ENCODE measurements at places on chromosomes 6 and 20.

DNA sequence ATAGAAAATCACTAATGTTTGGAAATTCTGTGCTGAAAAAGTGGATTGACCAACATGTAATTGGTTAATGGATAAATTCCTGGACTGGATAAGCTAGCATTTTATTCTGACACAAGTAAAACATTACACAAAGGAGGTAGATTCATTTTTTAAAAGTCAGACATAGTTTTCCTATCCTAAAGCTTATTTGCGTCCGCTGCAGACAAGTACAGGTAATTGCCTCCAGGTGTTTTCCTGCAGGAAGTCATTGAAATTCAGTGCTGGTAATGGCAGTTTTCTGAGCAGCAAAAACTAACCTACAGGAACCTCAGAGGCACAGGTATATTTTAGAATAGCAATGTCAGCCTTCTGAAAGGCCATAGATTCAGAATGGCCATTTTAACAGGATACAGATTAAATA lies 20.0 kb upstream of the HIVEP1 start:
- no peak for DNase-seq

DNA sequence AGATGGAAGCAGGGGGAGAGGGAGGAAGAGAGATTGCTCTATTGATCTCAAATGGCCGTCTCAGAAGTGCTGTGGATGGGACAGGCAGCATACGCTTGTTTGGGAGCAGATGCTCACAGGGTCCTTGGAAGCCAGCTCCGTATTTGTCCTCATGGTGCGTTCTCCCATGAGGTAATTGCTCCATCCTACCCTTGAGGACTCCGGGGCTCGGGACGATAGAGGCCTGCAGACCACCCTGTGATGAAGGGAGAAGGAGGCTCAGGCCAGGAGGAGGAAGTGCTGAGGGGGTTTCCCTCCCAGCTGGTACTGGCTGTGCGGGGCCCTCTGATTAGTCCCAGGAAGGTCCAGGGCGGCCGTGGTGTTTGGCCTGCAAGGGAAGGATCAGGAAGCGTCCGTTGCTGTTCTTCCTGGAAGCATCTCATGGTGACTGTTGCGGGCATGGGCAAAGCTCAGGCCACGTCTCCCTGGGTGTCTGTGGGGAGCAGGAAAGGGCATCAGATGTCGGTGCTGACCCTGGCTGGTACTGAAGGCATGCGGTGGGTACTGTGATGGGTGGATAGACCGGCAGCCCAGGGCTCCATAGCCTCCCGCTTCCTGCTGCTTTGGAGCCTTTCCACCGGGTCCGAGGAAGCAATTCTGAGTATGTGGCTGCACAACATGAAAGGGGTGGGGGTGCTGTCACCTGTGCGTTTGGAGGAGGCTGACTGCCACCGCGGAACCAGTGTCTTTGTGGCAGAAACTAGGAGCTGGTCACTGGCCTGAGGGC lies 158.3 kb downstream of the SYCP2 start:
- DNase-seq = no peak

DNA sequence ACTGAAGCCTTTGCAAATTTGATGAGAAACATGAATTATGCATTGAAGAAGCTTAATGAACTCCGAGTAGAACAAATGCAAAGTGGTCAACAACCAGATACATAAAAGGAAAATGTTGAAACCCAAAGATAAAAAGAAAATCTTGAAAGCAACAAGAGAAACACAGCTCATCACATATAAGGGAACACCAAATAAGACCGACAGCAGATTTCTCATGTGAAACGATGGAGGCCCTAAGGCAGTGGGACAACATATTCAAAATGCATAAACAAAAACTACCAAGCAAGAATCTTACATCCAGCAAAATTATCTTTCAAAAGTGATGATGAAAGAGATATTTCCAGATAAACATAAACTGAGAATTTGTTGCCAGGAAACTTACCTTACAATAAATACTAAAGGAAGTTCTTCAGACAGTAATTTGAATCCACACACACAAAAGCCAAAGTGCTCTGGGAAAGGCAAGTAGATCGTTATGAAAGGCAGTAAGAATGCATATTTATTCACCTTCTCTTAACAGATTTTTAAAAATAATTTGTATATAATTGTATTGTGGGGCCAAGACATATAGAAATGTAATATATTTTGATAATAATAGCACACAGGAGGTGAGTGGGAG lies 22.5 kb downstream of the SLC52A3 start:
- no peak for DNase-seq

GRCh38 chr6:11364971-11365397 lies 132.5 kb upstream of the NEDD9 start:
- DNase-seq = no peak

DNA sequence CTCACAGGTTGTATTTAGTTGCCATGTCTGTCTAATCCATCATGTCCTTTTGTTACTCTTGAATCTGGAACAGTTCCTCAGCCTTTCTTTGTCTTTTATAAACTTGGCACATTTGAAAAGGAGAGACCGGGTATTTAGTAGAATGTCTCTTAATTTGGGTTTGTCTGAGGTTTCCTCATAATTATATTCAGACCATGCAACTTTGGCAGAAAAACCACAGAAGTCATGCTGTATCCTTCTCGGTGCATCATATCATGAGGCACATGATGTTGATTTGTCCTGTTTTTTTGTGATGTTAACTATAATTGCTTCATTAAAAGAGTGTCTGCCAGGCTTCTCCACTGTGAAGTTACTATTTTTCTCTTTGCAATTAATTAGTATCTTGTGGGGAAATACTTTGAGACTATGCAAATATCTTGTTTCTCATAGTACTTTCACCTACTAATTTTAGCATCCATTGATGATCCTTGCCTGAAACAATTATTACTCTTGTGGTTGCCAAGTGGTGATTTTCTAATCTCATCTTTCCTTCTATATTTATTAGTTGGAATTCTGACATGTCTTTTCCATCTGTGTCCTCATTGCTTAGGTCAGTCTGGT lies 837.3 kb downstream of the DHX35 start:
- DNase-seq = no peak

GRCh38 chr6:43949551-43949991 lies 177.7 kb downstream of the MRPL14 start:
- DNase-seq = no peak

- peak; percentile 31 for DNase-seq
Observed at GRCh38 chr6:84422380-84422968, 195.0 kb upstream of the CEP162 start.

GRCh38 chr6:63598049-63599036 lies 26.1 kb downstream of the LOC128125822 start:
- DNase-seq = peak; percentile 46

GRCh38 chr20:32672394-32672981 lies 1.3 kb downstream of the C20orf203 start:
- no peak for DNase-seq

DNA sequence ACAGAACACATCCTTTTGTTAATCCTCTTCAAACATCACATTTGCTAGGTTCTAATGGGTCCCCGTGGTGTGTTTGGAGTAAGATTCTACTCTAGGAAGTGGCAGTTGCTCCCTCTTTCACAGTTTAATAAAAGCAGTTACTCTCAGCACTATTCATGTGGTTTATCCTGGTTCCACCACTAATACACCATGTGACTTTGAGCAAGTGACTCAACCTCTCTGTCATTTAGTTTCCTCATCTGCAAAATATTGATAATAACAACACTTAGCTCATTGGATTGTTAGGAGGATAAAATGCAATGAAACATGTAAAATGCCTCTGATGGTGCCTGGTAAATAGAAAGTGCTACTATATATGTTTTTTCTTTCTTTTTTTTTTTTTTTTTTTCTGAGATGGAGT lies 488.0 kb upstream of the NOX3 start:
- no peak for DNase-seq
